NCI-H510A treated with DMSO at 0.1 percent for 48 hours (cell line): ENCODE measurements at places on chromosomes 11 and 22.

DNA sequence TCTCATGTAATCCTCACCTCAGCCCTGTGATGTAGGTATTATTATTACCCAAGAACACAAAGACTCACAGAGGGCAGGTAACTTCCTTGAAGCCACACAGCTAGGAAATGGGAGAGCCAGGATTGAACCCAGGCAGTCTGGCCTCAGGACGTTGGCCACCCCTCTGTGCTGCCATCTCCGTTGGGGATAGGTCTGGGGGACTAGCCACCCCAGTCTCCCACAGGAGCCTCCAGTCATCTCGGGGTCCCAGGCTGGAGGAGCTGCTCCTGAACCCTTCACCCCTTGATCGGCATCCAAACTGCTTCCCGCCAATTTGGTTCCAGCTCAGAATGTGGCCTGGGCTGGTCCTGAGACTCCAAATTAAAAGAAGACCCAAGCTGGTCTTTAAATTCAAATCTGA lies 10.4 kb upstream of the TCF20 start:
- no peak for DNase-seq

GRCh38 chr22:41917375-41917902 lies 2.6 kb upstream of the SHISA8 start:
- DNase-seq = peak; percentile 33

- DNase-seq = no peak
Observed at GRCh38 chr11:134733646-134734045, 321.6 kb upstream of the B3GAT1 start.

DNA sequence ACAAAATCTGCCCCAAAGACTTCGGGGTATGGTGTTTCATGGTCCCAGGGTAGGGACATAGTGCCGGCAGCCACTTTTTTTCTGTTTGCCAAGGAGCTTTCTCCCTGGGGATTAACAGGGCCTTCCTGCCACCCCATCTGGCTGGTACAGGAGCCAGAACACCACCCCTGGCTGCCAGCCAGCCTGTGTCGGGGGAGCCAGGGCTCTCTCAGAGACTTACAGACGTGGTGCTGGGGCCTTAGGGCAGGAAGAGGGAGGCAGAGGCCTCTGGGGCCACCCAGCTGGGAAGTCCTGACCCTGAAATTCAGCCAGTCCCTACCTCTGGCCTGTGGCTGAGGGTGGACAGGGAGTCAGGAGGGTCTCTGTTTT lies 52.4 kb upstream of the CDON start:
- peak; percentile 66 for DNase-seq

GRCh38 chr22:49354516-49355210 lies 473.0 kb downstream of the BRD1 start:
- DNase-seq = no peak

DNA sequence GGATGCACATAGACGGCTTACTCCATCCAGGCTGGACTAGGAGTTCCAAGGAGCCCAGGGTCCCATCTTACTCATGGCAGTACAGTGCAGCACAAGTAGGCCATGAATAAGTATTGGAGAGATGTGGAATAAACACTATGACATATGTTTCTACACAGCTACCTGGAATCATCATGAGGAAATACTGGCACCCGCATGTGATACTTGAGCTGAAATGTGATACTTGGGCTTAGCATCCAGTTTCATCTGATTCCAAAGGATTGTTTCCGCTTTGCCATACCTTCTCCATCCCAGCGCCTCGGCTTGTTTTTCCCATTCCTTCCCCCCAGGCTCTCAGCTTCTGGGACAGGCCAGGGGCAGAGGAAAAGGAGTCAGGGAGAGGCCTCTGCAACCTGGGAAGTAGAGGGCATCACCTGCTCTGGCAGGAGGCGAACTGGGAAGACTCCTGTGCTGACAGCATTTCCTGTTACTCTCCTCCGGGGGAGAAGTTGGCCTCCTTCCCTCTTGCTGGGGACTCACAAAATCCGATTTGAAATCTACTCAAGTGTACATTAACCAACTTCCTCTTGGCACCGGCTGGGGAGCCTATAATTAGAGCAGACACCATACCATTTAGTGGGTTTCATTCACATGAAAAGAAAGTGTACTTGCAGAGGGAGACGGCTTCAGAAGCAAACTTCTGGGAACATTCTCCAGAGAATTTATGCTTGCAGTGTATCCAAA lies 187.8 kb downstream of the MIAT start:
- peak; percentile 32 for DNase-seq

DNA sequence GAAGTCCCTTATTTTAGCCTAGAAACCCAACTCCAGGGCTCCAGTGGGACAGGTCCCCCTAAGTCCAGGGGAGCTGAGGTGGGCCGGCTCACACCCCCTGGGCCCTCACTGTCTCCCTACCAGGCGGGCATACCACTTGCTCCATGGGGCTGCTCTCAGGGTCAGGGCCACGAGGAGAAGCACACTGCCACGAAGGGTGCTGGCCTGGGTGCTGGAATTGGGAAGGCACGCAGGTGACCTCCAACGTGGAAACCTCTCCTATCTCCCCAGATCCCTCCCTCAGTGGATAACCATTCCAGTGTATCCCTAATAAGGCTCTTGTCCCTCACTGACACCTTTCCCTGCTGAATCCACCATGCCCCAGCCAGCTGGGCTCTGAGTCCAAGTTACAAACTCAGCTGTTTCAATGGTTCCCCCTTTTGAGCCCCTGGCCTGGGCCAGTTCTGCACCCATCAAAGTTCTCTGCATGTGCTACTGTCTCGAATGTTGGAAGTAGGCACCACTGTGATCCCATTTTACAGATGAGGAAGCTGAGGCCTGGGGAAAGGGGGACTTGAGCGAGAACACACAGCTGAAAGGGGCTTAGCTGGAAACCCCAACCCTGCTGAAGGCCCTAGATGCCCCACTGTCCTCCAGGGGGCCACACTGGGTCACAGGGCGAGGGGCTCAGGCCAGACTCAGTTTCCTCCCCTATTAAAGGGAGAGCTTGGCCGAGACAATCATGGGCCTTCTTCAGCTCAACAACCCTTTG lies 1.5 kb downstream of the SHISAL1 start:
- DNase-seq = no peak

DNA sequence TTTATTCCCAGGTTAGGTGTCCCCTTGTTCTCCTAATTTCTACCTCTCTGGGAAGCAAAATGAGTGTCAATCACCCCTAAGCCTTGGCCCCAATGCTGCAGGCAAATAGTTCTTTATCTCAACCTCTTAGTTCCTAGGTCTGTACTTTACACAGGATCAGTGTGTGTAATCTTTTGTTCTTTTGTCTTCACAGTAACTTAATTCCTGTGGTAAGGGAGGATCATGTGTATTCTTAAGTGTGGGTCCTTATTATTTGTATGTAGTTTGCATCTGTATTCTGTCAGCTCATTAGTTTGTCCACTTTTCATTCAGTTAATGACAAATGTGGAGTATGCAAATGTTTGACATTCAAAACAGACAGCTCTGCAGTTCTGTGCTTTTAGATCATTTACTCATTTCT lies 166.7 kb downstream of the FAT3 start:
- no peak for DNase-seq

- no peak for DNase-seq
Observed at GRCh38 chr22:48711031-48711431, 1116.6 kb downstream of the BRD1 start.

DNA sequence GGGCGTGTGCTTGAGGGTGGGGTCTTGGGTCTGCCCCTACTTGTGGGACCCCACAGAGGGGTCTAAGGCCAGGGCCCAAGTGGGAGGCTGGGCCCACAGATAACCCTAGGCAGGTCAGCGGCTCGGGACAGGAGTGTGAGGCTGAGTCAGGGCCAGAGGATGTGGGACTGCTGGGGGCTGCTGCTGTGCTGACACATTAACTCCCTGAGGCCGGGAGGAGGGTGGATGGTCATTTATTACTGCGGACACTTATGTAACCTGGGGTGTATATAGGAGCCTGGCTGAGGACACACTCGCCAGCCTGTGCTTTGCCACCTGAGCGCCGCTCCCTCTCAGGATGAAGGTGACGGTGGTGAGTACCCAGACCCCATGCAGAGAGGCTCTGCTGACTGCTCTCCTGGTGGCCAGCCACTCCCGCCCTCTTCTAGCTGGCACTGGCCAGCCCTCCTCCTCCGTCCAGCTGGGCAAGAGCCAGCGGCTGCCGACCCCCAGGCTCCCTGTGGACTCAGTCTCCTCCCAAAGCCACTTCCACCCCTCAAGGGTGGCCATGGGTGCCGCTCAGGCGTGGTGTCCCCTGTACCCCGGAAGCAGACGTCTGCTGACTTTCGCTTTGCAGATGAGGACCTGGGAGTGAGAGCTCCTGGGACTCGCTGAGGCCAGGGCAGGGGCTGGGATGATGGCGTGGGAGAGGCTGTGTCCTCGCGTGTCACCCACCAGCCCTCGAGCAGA lies at the start of gene MIOX:
Gene MIOX (plus strand): TSS at position 299 of the 729 bp plus-strand sequence. CDS start 39 bp downstream, at position 338.
- DNase-seq = peak; percentile 5

- DNase-seq = no peak
Observed at GRCh38 chr11:131913267-131913666, 542.9 kb downstream of the NTM start.

GRCh38 chr11:61689164-61689496 lies 8.9 kb downstream of the DAGLA start:
- DNase-seq = no peak

DNA sequence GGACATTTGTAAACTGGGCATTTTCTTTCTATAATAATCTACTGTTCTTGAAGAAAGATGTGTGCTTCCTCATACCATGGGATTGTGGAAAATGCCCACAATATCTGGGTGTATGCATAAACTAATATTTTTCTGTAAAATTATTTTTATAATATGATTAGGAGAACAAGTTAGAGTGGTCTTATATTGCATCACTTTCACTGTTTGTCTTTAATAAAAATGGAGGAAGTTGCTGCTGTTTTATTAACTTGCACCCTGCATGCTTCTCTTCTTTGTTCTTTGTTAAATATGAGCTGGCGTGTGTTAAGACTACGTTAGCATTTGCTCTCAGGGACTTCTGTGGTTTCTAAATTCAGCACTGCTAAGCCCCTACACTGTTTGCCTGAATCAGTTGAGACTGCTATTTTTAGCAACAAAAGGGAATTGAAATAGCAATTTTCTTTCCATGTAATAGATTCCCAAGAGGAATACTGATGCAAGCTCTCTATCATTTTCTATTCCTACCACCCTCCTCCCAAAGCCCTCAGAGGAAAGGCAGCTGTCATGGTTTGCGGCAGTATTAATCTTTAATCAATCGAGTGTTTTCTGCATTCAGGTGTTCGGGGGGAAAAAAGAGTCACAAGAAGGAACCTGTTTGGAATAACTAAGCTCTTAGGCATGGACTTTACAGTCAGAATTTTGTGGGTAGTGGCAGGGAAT lies 56.1 kb downstream of the HSD17B12 start:
- no peak for DNase-seq

GRCh38 chr11:61712314-61712713 lies 32.1 kb downstream of the DAGLA start:
- DNase-seq = no peak

GRCh38 chr11:68213135-68213515 lies at the start of gene KMT5B:
Gene KMT5B, minus strand, starts transcription at chr11:68213296. Its CDS starts 23,220 bp downstream, at chr11:68190076.
- peak; percentile 58 for DNase-seq

- DNase-seq = no peak
Observed at GRCh38 chr11:32931606-32932005, 39.0 kb downstream of the QSER1 start.

- no peak for DNase-seq
Observed at GRCh38 chr11:118973985-118974384, 2.4 kb downstream of the FOXR1 start.

DNA sequence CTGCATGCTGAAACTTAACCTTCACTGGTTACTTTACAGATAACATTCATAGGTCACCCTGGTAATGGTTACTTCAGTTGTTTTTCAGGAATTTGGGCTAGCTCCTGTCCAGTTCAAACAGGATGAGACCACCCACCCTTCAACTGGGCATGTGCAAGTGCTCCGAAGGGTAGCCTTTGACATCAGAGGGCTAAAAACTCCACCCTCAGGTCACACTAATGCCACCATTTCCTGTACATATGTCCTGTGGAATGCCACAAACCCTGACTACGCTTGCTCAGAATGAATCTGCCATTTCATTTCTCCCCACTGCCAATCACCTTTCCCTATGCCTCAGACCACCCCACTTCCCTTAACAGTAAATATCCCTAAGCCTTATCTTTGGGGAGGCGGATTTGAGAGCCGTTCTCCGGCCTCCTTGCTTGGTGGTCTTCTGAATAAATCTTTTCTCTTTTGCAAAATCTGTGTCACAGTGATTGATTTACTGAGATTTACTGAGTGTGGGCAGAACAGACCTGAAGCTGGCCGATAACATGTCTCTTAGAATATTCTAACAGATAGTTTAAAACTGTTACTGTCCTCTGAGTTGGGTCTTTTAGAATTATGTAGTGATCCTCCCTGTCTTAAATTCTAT lies 25.4 kb upstream of the FXYD2 start:
- DNase-seq = no peak

DNA sequence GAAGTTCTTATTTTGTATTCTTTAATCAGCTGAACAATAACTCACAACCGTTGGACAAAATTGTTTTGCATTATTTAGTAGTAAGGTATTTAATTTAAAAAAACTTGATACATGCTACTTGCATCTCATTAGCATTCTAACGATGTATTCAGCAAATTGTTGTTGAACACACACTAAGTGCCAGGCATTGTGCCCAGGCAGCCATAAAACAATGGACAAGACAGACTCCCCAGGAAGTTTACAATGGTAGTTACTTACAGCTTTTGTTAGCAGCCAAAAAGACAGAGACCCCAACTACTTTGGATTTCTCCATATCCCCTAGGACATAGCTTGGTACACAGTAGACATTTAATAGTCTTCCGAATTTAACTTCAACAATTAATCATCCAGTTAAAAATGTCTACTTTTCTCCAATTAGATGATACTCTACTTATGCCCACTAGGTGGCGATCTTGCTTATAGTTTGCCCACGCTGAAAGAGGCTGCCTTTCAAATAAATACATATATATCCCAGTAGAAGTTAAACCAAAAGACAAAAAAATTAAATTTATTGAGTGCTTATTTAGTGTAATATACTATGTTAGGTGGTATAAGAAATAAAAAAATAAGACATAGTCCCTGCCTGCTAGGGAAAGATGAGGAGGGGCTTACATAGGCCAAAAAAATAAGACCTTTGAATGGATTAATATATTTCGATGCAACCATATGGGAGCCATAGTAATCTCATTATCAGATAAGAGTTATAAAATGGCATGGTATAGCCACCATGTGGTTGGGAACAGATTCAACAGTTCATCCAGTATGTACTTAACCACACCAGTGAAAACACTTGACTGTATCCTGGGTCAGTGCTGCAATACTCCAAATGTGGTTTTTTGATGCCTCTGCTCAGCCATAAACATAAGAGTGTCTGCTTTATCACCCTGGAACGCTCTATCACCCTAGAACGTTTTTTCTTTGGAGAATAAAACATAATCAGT lies 2.0 kb upstream of the FJX1 start:
- peak; percentile 73 for DNase-seq

- DNase-seq = no peak
Observed at GRCh38 chr11:74330075-74330858, 18.8 kb upstream of the P4HA3 start.

GRCh38 chr11:123145220-123145619 lies 49.8 kb downstream of the CLMP start:
- DNase-seq = no peak
